Stimulated activated CD4-positive, alpha-beta T cell treated with anti-CD3 and anti-CD28 coated beads, TNF-alpha, amount 100 ng/mL, for 24 hours (primary cell): ENCODE measurements at places on chromosomes 2 and 18.

DNA sequence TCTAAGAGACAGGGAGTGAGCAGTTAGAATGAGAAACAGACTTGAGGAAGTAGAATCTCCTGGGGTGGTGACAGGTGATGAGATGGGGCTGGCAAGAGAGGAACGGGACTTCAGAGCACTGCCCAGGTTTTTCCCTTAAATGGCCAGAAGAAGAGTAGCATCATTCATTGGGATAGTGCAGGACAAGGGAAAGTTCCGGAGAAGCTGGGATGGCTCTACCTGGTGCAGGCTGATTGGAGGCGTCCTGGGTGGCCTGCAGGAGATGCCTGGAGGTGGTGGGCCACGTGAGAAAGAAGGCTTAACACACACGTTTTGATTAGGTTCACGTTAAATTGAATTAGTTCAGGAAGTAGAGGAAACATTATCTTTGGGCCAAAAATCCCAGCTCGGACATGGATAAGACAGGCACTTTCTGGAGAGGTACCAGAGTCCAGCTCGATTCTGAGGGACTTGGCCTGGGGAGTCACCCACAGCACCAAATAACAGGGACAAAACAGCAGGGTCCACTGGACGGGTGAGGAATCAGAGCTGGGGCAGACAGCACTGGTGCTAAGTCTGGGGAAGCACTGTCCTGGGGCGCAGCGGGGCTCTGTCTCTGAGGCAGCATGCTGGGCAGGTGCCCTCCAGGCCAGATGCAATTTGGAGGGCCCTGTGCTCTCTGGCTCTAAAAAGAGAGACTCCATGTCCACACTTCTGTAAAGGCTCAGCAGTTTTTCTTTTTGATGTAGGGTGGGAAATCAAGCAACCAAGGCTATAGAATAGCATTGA, 512.3 kb upstream of the RAB6C start:
- no peak for DNase-seq

DNA sequence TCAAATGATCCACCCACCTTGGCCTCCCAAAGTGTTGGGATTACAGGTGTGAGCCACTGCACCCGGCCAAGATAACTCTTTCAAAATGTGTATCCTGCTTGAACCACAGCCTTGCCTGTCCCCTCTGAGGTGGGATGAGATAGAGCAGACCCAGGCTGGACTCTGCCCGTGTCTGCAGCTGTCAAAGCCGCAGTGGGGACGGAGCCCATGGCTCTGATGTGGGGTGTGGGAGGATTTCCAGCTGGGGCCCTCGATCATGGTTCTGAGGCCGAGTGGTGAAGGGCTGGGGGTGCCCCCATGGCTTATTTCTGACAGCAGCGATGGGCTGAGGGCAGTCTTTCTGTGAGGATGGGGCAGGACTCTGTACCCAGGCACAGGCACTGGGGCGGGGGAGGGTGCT, 104.5 kb downstream of the DGKD start:
- DNase-seq: no peak

GRCh38 chr18:68992719-68993482, 195.0 kb downstream of the CCDC102B start:
- DNase-seq: no peak

DNA sequence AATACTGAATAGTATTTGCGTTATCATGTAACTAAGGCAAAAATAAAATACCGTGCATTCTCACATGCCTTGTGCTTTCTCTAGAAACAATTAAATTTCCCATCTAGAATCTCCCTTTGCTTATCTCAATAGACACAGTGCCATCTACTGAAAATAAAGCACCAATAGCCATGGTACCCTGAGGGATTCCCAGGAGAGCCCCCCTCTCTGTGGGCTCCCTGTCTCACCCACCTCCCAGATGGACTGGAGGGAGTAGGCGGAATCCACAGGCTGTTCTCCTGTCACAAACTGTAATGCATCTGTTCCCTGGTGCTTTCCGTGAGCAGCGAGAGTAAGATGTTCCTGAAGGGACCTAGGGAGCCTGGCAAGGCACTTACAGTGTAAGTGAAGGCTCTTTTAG, 112.4 kb upstream of the UPP2 start:
- DNase-seq: no peak
